ENCODE measurements at places on chromosomes 6 and 20.

GRCh38 chr6:70375166-70375565 is 38.1 kb upstream of the FAM135A start:
- DNase-seq: no peak

GRCh38 chr6:88402909-88403308 is 236.8 kb upstream of the CNR1 start:
- no peak for DNase-seq

- DNase-seq: no peak
These were observed 914.9 kb upstream of the FLRT3 start for GRCh38 chr20:15252304-15252703.

DNA sequence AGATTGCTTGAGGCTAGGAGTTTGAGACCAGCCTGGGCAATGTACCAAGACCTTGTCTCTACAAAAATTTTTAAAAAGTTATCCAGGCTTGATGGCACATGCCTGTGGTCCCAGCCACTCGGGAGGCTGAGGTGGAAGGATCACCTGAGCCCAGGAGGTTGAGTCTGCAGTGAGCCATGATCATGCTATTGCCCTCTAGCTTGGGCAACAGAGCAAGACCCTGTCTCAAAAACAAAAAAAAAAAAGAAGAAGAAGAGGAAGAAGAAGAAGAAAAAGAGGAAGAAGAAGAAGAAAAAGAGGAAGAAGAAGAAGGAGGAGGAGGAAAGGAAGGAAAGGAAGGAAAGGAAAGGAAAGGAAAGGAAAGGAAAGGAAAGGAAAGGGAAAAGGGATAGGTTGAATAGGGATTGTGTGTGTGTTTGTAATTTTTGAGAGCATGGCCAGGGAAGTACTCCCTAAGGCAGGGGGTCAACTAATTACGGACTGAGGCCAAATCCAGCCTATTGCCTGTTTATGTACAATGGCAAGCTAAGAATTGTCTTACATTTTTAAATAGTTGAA is 43.0 kb upstream of the ZNF217 start:
- DNase-seq: no peak

DNA sequence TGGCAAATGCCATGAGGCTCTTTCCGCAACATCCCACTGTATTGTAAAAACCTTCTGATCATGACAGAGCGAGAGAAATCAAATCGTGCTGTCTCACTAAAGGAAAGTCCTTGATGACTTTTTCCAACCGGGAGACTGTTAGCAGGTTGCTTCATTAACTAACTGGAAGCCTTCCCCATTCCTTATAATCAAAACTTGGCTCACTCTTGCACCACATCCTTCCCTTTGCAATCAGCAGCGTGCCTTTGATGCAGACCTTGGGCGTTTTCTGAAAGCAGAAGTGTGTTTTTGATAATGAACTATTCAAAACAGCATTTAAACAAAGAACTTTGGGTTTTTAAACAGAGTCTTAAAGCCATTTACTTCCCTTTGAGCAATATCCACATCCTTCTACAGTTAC is 96.2 kb upstream of the CNR1 start:
- DNase-seq: no peak

DNA sequence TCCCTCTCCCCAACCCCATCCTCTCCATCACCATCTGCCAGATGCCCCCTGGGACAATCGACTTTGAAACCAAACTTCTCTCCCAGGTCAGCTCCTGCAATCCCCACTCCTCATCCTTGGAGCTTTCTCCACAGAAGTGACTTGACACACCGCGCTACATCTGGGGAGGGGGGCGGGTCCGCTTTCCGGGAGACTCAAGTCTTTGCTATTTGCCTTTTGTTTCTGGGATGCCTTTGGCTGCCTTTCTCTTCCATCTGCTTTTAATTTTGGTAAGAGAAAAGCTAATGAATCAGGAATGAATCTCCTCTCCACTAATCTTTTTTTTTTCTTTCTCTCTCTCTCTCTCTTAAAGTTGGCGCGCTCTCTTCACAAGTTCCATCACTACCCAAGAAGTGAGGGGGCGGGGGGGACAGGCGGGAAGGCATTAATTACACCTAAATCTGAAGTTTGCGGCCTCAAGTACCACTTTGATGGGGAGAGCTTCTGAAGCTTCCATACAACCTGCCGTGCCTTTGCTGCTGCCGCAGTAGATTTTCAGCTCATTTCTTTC is 664 bp upstream of the TPBG start:
- no peak for DNase-seq

- peak; percentile 73 for DNase-seq
These were observed 16.7 kb upstream of the TBC1D20 start for GRCh38 chr20:478949-479429.

GRCh38 chr6:44266347-44266746 is 996 bp upstream of the NFKBIE start:
- DNase-seq: no peak

DNA sequence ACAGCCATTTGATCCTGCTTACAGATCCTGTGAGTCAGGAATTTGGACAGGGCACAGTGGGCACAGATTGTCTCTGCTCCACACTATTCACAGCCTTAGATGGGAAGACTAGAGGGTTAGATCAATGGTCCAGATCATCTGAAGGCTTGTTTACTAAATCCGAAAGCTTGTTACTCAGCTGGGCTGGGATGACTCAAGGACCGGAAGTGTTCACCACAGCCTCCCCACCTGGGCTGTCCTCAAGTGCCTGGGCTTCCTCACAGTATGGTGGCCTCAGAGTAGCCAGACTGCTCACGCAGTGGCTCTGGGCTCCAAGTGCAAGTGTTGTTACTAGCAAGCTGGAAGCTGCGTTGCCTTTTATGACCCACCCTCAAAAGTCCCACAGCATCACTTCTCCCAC is 75.4 kb upstream of the INSM1 start:
- peak; percentile 15 for DNase-seq

GRCh38 chr6:49929340-49929739 is 34.6 kb downstream of the DEFB114 start:
- no peak for DNase-seq

GRCh38 chr6:154341336-154341735 is 15.3 kb downstream of the IPCEF1 start:
- DNase-seq: no peak

- no peak for DNase-seq
These were observed 82.7 kb upstream of the CARMIL1 start for GRCh38 chr6:25196464-25196863.

- no peak for DNase-seq
These were observed 2.5 kb downstream of the GRM4 start for GRCh38 chr6:34143196-34143883.

GRCh38 chr6:40393641-40394040 is 193.5 kb downstream of the LRFN2 start:
- no peak for DNase-seq

- DNase-seq: no peak
These were observed 17.8 kb upstream of the RSPO3 start for GRCh38 chr6:127100510-127101140.

GRCh38 chr6:50337532-50338122 is 287.9 kb upstream of the DEFB112 start:
- no peak for DNase-seq

- no peak for DNase-seq
These were observed 60.3 kb upstream of the PTPN1 start for GRCh38 chr20:50449738-50450492.

GRCh38 chr6:98526465-98526864 is 307.9 kb upstream of the POU3F2 start:
- no peak for DNase-seq

DNA sequence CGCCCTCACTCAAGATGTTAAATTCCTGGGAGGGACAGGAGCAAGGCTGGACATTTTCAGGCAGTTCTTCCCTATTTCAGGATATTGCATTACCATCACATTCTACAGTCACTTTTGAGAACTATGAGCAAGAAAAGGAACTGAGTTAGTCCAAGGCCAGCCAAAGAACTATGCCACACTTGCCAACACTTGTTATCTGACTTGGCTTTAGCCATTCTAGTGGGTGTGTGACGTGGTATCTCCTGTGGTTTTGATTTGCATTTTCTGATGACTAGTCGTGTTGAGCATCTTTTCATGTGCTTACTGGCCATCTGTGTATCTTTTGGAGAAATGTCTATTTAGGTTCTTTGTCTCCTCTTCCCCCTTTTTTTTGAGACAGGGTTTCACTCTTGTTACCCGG is 12.0 kb downstream of the XRN2 start:
- peak; percentile 45 for DNase-seq

- no peak for DNase-seq
These were observed 47.2 kb downstream of the TMEM242 start for GRCh38 chr6:157276134-157276532.

DNA sequence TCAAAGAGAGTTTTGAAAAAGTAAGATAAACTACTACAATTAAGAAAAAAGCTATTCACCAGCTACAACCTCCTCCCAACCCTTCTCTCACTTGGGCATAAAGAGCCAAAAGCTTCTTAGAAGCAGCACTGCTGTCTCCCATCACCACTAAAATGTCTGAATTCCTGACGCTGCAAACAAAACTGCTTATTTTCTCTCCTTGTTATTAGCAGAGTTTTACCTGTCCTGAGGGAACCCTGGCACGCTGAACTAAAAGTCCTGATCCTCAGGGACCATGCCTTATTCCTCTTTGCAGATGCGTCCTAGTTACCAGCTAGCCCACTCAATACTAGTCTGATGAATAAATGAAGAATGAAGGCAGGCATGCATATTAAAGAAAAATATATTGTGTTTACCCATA is 1.1 kb downstream of the HACE1 start:
- no peak for DNase-seq

DNA sequence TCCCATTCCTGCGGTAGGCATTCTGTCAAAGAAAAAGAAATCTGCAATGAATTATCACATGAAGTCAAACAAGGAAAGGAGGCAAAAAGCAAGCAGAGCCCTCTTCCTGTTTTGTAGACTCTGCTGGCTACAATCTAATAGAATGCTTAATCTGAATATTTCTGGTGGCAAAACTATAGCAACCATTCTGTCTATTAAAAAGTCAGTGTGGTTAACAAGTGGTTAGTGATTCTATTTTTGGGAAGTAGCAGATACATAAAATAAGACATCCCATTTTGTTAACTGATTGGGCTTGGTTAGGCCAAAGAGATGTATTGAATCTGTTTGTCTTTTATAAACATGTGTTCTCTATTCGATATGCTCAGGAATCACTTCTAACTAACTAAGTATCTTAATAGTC is 442.3 kb downstream of the CDC5L start:
- no peak for DNase-seq

DNA sequence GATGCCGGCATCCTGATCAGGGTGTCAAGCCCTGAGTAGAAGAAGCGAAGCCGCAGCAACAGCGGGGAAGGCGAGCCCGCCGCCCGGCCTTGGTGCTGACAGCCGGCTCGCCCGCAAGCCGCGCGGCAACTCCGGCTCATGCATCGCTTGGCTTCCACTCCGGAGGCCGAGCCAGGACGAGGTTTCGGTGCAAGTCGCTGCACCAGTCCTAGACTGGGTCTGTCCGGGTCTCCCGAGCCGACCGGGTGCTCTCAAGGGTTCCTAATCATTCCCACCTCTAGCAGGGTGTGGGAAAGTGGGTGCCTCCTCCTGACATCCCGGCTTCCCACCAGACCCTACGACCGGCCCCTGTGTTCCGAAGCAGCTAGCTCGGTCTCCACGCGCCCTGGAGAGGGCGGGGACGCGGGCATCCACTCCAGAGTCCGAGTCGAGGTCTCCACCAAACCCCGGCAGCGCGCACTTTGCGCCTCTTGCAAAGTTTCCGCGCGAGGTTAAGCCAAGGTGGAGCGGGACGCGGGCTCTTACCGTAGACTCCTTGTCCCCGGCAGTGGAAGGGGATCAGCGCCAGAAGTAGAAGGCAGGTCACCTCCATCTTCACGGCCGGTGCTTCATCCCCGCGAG is 1.4 kb downstream of the MDGA1 start:
- DNase-seq: no peak

GRCh38 chr6:128284128-128284527 is 236.3 kb downstream of the PTPRK start:
- DNase-seq: no peak

GRCh38 chr6:54076159-54076789 is 35.0 kb upstream of the MLIP start:
- no peak for DNase-seq

DNA sequence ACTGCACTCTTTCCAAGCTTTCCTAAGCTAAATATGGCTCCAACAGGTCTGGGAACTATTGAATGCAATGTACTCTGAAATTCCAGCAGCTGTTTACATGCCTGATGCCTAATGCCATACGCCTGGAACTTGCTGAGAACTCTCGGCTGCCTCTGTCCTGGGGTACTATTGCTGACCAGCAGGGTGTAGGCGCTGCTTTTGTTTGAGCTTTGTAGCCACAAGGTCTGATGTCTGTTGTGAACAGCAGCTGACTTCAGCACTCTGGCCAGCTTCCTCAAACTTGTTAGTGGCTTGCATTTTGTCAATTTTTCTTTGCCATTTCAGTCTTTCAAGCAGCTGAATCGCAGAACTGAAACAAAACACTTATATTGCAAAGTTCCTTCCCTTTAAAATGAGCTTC is 26.7 kb downstream of the SAYSD1 start:
- DNase-seq: no peak

DNA sequence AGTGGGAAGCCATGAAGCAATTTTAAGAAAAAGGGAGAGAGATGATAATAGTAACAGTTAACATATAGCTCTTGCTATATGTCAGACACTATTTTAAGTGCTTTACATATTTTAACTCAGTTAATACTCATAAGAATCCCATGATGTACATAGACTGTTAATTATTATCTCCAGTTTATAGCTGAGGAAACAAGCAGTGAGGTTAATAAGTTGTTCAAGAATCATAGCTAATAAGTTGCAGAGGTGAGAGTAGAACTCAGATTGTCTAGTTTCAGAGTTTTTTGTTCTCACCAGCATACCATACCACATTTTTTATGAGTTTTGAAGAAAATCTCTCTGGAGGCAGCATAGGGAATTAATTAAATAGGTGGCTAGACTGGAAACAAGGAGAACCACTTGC is 144.6 kb upstream of the MMS22L start:
- no peak for DNase-seq

DNA sequence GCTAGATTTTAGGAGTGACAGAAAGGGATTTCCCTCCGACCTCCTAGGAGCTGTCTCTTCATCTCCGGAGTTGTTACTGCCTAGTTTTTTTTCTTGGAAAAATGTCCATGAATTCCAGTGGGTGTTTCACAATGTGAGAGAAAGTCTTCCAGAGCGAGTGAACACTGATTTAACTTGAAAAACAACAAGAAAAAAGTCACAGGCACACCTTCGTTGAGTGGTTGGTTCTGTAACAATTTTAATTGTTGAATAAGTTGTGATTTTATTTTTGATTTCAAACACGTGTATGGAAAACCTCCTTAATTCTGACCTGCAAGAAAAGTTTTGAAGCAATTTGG is 2.9 kb downstream of the TFAP2C start:
- DNase-seq: no peak

DNA sequence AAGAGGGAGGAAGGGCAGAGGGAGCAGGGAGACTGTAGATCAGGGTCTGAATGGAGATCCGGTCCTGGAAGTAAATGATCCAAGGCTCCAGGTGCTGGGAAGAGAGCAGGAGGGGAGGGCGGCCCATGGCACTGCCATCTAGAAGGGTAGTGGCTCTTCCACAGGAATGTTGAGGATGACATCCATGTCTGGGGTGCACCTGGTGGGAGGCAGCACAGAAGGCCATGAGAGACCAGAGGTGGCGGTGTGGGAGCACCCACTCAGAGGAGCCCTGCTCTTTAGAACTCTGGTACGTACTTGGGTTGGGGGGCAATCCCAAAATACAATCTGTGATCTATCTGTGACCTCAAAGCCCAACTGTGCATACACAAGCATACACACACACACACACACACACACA is 13.5 kb downstream of the DEFB132 start:
- DNase-seq: no peak

- no peak for DNase-seq
These were observed 86.8 kb downstream of the ARHGAP18 start for GRCh38 chr6:129623008-129623732.

- no peak for DNase-seq
These were observed 51.5 kb downstream of the TRERF1 start for GRCh38 chr6:42400061-42400760.
